NAMALWA (cell line): ENCODE measurements at places on chromosomes 6 and 20.

GRCh38 chr20:36601540-36601939, 4.0 kb upstream of the RAB5IF start:
- DNase-seq, result no peak

GRCh38 chr6:154127657-154128056, 88.6 kb downstream of the OPRM1 start:
- no peak for DNase-seq

DNA sequence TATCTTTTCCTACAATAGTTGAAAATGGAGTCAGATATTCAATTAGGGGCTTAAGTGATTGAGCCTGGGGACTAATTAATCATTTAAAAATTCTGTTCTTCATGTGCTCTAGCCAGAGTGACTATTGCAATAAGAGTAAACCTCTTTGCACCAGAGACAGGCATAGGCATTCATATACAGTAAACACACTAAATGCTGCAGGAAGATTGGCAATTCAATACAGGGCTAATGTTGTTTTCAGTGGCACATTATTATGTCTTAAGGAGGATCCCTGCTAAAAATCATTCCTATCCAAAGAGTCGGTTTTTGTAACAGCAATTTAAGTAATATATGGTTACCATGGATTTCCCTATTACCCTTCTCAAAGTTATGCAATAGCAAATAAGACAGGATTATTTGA, 1.2 kb downstream of the PDE7B start:
- DNase-seq, result no peak

DNA sequence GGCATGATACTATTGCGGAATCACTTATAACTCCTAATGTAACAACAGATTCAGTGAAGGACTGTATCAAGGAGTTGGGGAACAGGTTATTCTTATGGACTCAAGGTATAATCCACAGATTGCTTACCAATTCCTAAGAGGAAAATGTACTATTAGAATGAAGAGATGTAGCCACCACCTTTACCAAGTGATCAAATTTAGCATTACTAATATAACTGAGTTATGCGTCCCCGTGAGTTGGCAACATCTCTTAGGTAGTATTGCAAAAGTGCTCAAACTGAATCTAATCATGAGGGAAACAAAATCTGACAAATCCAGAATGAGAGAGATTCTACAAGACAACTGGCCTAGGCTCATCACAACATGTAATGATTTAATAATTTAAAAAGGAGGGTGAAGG, 777 bp upstream of the SNRNP48 start:
- DNase-seq, result no peak

GRCh38 chr6:44203955-44204354, 12.8 kb upstream of the MYMX start:
- no peak for DNase-seq

DNA sequence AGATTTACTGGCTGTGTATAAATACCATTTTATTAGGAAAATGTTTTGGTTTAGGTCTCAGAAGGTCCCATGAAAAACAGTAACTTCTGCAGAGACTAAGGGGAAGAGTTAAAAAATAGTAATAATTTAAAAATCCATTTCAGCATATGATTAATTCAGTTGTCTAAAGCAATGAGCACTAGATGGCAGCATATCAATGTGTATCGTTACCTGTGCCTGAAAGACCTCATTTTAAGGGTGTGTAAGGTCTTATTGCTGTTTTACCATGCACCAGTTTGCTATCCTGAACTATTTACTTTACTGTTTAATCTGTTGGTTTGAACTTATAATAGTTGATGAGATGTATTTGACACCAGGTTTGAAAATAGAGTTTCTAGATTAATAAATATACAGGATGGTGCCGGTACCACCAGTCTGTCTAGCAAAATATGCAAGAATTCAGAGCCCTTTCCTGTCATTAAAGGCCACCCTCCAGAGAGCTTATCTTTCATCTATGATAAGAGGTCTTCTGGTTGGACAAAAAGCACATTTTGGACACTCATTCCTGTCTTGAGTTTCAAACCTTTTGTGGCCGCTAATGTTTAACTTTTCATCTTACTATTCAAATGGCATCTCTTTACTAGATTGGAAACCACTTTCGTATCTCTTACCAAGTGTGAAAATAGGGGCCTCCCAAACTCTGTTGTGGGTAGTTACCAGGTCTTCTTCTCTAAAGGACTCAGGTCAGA, 8.9 kb upstream of the AHI1 start:
- DNase-seq, result peak; percentile 75

DNA sequence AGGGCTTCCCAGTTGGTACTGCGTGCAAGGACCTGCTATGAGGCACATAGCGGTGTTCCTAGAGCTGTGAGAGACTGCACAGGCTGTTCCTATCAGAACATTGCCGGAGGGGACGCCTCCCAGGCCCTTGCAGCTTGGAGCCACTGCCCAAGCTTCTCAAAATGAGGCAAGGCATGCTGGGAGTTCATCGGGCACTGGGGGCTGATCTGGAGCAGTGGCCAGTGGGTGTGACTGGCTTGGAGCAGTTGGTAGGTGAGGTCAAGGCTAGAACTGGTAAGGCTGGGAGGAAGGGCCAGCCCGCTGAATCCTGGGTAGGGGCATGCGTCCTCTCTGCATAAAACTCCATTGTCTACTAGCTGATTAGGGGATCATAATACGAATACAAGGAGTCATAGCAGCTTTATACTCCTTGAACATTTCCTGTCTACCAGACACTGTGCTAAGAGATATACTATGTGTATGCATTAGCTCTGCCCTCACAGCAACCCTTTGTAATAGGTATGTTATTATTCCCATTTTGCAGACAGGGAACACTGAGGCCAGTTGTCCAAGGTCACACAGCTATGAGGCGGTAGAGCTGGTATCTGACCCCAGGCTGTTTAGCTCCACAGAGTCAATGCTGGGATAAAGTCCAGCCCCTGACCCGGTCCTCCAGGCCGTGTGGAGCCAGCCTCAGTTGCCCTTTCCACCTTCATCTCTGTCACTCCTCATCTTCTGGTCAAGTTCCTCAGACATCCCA, 53.7 kb downstream of the DLGAP4 start:
- DNase-seq, result no peak

DNA sequence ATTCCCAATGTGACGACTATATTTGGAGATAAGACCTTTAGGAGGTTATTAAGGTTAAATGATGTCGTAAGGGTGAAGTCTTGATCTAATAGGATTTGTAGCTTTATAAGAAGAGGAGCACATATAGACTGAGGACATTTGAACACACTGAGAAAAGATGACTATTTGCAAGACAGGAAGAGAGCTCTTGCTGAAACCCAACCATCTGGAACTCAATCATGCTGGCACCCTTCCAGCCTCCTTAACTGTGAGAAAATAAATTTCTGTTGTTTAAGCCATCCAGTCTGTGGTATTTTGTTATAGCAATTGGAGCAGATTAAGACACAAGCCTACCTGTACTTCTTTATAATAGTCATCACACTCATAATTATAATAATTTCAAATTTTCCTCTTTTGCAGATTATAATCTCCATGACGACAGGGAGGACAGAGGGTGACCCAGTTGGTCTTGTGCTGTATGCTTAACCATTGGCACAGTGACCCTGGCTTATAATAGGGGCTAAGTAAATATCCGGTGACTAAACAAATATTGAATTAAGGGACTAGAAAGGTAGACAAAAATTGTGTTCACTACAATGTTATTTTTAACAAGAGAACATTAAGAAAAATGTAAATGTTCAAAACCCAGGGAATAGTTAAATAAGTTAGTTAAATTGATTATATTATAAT, 206.4 kb upstream of the HDDC2 start:
- DNase-seq, result peak; percentile 49
